ENCODE measurements at places on chromosomes 6 and 20.
A peak's percentile ranks its signal among the peaks of the same experiment; 100 is the strongest.

GRCh38 chr20:11642866-11643265, 274.8 kb upstream of the BTBD3 start:
- no peak for DNase-seq

DNA sequence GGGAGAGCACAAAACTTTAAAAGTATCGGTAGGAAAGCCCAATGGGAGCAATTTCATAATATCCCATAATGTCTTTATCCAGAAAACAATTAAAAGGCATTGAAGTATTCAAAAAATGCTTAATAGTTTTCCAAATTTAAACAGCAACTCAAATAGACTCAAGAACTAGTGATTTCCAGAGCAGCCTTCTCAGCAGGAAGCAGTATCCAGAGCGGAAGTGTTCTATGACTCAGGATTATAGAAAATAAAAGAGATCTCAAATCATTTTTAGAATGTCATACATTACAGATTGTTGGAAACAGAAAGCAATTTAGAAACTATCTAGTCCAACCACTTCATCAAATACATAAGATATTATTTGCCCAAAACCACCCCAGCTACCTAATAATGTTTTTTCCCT, 79.3 kb downstream of the COL12A1 start:
- DNase-seq: no peak

- DNase-seq: no peak
Observed at GRCh38 chr6:168666699-168667427, 225.9 kb downstream of the SMOC2 start.

DNA sequence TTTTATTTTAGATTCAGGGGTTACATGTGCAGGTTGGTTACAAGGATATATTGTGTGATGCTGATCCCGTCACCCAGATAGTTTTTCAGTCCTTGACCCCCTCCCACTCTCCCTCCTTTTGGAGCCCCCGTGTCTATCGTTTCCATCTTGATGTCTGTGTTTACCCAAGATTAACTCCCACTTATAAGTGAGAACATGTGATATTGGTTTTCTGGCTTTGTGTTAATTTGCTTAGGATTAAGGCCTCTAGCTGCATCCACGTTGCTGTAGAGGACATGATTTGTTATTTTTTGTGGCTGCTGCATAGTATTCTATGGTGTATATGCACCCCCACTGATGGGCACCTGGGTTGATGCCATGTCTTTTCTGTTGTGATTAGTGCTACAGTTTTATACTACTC, 178.6 kb downstream of the PLCB1 start:
- no peak for DNase-seq

DNA sequence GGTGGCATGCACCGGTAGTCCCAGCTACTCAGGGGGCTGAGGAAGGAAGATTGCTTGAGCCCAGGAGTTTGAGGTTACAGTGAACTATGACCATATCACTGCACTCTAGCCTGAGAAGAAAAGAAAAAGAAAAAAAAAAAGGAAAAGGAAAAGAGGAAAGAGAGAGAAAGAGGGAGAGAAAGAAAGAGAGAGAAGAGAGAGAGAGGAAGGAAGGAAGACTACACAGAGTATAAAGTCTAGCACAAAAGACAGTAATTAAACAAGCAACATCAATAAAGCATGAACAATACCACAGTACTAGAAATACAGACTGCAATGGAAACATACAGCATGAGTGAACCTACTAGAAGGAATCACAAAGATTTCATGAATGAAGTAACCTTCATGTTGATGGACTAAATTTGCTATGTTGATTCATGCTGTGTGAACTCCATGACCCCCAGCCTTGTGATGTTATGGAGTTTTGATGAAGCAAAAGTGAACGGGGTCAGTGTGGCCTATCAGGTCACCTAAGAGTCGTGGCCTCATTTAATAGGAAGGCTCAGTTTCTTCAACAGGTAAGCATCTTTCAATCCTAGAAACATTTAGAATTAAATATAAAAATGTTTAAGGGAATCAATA, 57.6 kb downstream of the NUDT3 start:
- no peak for DNase-seq

GRCh38 chr6:13406781-13407180, 78.4 kb upstream of the TBC1D7 start:
- DNase-seq: no peak

DNA sequence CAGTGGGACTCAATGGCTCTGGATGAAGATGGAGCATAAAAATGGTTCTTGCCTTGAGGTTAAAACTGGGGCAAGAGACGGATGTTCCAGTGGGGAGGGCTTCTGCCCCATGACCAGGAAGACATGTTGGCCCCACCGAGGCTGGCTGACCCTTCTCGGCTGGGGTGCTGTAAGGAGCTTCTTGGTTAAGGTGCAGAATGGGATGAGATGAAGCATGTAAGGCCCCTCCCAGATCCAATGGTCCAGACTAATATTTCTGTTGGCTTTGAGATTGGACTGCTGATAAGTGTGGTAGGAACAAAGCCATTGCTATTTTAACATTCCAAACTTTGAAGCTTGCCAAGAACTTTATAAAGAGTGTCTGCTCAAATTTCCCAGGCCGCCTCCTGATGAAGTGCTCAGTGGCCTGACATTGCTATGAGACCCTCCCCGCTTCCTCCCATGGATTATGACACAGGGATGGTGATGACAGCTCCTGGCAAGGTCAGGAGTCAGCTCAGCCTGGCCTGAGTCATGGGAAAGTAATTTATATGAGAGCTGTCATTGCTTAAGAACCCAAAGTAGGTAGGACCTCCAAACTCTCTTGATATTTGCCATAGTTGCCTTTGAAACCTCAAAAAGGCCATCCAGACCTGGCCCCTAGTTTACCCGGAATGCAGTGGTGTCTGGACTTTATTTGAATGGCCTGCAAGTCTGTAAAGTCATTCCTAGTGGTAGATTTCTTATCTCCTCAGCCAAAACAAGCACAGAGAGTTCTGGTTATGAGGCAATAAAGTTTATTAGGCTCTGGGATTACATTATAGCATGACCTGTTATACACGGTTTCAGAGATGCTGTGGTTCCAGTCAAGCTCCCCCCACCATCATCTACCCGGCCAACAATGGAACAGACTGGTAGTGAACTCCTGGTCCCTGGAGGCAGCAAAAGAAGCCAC, 55.2 kb downstream of the TGM2 start:
- DNase-seq: peak; percentile 82

Measured in Peyer's patch (tissue), 4 donors.